H1 (cell line): ENCODE measurements at places on chromosomes 5 and 9. TPM values are rescaled to one million over a fixed set of nuclear protein-coding genes. Genes with fewer than 3 reads are reported as not detected.

DNA sequence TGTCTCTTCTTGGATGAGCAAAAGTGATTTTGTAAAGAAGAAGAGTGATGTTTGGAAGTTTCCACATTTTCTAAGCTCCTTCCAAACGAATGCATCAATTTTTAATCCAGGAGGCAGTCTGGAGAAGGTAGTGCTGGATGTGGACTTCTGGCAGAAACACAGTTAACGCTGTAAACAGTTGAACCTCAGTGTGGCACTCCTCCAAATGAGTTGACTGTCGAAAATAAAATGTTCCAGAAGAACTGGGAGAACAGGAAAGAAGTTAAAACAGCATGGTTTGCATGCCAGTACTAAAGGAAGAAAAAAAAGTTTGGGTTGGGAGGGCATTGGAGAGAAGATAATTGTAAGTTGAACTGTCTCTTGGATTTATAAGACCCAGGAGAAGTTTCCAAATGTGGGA lies 6.5 kb downstream of the ZNF462 start:
- DNase-seq: no peak

GRCh38 chr5:153496835-153497234 lies 6.4 kb downstream of the GRIA1 start:
- no peak for DNase-seq

GRCh38 chr9:132787748-132788159 lies 90.3 kb downstream of the AK8 start:
- no peak for DNase-seq

DNA sequence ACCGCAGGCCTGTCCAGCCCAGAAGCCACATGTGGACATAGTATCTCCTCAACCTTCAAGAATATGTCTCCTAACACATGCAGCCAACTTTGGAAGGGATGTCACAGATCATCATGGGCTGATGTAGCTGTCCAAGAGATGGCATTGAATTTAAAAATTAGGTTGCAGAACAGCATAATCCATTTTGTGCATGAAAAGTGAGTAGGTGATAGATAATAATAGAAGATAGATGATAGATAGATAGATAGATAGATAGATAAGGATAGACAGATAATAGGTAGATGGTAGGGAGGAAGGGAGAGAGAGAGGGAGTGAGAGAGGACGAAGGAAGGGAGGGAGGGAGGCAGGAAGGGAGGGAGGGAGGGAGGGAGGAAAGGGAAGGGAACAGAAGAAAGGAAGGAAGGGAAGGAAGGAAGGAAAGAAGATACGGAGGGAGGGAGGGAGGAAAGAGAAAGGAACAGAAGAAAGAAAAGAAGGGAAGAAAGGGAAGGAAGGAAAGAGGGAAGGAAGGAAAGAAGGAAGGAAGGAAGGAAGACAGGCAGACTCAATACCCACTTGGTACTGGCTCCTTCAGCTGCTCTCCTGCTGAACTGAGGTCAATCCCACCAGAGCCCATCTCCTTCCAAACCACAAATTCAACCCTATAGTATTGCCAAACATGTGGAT lies 28.9 kb upstream of the ERGIC1 start:
- no peak for DNase-seq

DNA sequence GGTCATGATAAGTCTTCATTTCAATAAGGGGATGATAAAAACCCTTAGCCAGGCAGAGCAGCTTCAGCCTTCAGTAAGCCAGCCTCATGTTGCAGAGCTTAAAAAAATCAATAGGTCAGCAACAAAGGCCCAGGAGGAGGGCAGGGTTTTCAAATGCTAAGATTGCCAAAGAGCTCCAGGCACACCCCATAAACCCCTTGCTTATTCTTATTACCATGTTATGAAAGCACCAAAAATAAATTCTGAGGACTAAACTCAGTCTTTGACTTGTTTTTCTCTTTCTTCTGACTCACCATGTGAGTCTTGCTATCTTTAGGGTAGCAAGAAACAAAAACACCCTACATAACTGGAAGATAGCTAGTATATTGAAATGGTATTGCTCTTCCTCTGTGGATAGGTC lies 317.1 kb downstream of the KCTD16 start:
- DNase-seq: no peak

DNA sequence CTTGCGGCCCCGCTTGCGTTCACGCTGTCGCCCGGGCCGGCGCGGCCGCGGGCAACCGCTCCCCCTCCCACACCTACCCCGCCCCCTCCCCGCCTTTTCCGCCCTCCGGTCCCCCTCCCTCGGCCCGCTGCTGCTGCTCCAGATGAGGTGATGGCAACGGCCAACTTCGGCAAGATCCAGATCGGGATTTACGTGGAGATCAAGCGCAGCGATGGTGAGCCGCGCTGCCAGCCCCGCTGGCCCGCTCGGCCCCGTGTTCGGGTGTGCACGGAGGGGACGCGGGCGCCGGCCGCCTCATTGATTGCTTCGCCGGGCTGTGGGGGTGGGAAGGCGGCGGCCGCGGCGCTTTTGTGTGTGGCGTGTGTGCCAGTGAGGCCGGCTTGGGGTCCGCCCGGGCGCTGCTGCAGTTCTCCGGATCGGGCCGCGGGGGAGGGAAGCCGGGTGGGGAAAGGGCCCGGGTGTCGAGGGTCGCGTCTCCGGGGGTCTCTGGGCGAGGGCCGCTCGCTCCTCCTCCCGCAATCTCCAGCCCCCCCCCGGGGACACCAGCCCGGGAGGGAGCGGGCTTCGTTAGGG lies 403 bp downstream of the KIF2A start:
- DNase-seq: no peak

DNA sequence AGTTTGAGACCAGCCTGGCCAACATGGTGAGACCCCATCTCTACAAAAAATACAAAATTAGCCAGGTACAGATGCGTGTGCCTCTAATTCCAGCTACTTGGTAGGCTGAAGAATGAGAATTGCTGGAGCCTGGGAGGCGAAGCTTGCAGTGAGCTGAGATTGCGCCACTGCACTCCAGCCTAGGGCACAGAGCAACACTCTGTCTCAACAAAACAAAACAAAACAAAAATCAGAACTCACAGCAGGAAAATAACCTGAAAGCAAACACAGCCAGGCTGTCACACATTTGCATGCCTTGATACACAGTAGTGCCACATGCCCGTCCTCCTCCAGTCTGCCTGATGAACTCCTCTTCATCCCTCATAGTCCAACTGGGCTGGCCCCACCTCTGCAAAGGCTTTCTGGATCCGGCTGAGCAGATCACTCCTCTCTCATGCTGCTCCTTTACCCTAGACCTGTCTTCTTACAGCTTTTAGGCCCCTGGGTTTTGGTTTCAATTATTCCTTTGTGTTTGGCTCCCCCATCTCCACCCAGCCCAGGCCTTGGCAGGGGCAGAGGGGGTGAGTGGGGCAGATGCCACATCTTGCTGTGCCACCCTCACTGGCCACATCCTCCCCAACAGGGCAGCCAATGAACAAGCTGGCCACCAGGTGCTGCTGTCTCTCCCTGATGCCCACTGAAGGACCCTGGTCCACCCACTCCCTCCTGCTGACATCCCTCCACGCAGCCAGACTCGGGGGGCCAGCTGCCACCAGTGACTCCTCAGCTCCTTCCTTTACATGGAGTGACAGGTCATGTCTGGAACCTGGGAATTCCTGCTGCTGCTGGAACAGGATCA lies 62.0 kb upstream of the GGTA1 start:
- no peak for DNase-seq

- no peak for DNase-seq
These were observed 29.4 kb upstream of the MAN2A1 start for GRCh38 chr5:109660301-109660700.

DNA sequence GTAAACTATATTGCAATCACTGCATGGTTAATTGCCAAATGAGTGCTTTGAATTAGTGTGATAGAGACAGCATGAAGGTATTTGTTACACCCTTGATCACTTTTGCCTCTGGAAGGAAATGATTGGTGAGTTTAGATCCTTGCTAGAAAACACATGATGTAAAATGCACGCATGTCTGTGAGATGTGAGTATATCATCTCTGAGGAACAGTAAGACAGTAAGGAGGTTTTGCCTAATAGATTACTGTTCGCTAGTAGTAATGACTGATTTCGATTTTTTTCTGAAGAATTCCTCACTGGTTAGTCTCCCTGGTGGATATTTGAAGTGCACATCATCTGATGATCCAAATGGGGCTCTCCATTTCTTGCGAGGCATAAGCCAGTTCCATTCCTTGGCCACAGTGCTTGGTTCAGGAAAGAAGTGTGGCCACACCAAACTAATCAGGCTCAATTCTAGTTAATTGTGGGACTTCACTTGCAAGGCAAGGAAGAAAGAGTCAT lies 156.4 kb upstream of the ADRA1B start:
- DNase-seq: no peak

The SLC6A3 gene
- 0.46 and 0.48 TPM in 2 replicates for total RNA-seq

The HAND1 gene
- total RNA-seq: not detected in 2 replicates

The NMUR2 gene
- total RNA-seq: not detected in 2 replicates
